ENCODE measurements at places on chromosomes 2 and 18.

GRCh38 chr2:121237336-121237979, 47.5 kb downstream of the TFCP2L1 start:
- no peak for DNase-seq

DNA sequence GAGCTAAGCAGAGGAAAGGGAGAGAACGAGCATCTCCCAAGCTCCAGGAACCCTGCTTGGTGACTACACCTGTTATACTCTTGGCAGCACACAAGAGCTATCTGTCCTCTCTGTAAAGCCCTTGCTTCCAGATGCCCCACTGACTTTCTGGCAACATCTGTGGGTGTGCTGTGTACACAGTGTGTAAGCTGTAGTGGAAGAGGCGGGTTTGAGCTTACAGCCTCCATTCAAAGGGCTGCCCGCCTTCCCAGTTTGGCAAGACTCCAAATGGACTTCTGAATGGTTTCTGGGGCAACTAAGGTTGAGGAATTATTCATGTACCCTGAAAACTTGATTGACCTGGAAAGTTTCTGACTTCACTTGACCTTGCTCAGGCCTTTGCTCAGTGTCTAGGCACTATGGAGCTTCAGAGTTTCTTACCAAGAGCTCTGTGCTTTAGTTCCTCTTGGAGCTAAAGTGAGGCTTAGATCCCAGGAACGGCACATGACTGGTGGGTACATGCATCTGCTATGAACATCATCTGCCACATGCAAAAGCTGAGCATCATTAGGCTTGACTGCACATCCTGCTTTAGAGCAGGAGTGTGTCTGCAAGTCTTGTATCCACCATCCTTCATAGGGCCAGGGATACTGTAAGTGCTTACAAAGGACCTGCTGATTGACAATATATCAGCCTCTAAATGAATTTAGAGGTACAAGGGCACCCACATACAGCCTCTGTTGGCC, 290.9 kb upstream of the SIX2 start:
- no peak for DNase-seq

- DNase-seq, result no peak
Observed at GRCh38 chr2:84026818-84027217, 432.3 kb downstream of the SUCLG1 start.

GRCh38 chr2:229176136-229176535, 95.0 kb downstream of the PID1 start:
- DNase-seq, result no peak

DNA sequence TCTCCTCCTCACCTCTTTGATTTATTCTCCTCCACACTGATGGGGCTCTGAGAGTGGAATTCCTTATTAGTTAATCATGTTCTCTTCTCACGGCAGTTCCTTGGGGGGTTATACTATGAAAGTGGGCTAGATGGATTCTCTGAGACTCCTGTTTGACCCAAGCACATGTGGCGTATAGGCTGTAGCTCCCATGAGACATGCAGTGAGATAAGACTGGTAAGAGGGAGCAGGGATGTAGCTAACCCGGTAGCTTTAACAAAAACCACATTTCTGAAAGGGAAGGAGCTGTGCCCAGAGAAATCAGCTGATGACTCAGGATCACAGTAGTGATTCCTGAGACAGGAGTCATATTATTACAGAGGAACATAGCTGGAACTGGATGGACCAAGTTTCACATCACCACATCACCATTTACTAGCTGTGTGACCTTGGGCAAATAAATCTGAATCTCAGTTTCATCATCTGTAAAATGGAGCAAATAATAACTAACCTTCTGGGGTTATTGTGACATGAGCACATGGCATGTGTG, 82.9 kb downstream of the CRIM1 start:
- no peak for DNase-seq

DNA sequence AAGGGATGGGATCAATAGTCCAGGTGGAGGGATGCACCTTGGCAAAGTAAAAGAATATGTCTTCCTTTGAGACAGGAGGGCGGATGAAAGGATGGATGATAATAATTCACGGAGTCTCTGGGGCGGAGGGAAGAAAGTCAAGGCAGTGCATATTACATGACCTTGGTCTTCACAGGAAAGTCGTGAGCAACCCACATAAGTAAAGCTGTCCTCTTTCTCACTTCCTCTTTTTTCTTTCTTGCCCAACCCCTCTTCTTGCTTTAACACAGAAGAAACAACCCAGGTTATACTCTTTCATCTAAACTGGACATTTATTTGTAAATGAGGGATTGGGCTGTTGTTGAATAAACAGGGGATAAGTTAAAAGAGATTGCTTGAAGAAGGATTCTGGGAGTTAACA, 168.7 kb upstream of the SKOR2 start:
- DNase-seq, result no peak

GRCh38 chr2:102473020-102473419, at the start of gene SLC9A4:
SLC9A4 (plus strand) TSS chr2:102473226; CDS start chr2:102473760, 534 bp downstream.
- no peak for DNase-seq

DNA sequence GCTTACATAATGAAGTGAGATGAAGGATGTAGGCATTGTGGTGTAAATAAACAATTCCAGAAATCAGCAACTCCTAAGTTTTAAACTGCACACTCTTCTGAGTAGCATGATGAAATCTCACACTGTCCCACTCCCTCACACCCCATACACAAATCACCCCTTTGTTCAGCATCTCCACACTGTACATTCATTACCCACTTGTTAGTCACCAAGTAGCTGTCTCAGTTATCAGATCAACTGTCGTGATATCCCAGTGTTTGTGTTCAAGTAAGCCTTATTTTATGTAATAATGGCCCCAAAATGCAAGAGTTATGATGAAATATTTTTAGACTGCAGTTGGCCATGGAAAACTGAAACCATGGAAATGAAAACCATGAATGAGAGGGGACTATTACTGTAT, 135.7 kb downstream of the GRB14 start:
- no peak for DNase-seq

DNA sequence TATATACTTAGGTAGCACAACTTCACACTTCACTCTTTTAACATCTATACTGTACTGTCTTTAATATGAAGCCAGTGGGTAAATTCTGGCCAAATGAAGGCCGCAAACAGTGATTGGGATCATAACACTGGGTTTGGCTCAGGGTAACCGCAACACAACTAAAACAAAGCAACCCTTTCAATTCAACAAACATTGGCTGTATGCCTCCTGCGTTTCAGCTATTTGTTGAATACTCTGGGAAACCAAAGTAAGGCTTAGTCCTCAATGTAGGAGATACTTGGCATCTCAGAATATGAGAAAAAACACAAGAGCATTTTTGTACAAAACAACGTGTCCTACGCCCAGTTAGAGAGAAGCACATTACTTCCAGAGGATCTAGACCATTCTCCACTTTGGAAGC, 693.3 kb upstream of the KLHL29 start:
- no peak for DNase-seq

DNA sequence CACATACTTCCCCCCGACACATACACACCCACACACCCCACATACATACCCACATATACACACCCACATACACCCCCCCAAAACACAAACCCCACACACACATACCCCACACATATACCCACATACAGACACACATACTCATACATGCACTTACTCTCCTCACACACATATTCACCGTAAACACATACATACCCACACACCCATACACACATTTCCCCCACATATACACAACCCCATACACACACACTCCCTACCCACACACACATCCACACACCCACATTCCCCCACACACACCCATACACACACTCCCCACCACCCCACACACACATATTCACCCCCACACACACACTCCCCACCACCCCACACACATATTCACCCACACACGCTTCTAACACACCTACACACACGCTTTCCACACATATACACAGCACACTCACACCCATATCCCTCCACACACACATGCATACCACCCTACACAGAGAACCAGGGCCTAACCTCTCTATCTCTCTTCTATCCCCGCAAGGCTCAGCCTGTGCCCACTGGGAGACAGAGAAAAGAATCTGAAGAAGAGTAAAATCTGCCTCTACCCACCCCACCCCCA, 182.4 kb upstream of the ETAA1 start:
- no peak for DNase-seq

DNA sequence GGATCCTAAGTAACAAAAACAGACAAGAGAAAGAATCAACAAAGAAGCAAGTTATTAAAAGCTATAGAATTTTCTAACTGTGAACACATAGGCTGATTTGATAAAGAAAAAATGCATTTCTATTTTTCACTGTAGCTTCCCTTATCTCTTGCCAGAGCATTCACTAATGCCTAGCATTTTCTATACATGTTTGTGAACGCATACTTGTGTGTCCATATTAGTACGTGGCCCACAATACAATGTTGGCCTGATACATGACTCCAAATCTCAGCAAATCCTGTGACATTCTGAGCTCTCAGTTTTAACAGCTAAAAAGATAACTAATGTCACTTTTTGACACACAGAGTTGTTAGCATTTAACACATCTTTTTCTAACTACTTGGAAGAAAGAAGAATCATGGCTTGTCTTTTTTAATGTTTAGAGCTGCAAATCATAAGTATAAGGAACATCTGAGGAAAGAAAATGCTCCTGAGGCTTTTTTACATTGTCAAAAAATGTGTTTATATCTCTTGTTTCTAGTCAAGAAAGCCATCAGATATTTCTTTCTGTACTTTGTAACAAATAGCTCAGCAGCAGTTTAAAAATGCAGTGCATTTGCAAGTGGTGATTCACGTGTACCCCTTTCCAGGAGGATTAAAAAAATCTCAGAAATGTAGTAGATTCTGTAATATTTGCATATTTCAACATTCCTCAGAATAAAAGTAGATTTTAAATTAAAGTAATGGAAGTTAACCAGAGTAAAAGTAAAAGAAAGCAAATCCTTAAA, 1646.8 kb upstream of the TMEFF2 start:
- no peak for DNase-seq

DNA sequence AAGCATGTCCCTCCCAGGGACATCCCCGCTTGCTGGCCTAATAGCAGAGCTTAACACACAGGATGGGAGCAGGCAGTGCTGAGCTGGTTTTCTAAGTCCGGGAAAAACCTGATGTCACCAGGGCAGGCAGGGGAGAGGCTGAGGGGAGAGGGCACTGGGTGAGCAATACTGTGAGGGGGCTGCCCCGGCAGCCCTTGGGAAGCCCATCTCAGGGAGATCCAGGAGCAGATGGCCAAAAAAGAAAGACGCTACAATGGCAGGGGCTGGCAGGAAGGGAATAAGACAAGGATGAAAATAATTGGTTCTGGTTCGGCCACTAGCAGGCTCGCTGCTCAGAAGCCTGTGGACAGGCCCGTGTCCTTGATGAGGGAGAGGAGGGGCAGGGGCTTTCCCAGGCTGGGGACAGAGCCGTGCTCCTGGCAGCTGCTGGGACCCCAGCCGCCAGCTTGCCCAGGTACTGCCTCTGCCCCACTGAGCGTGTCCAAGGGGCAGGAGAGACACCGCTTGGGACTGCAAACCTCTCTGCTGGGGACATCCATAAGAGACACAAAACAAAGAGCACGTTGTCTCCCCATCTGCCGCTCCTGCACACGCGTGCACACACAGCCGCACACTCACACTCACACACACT, 30.2 kb downstream of the SMAD7 start:
- DNase-seq, result no peak

GRCh38 chr2:174667250-174667860, 69.8 kb upstream of the WIPF1 start:
- no peak for DNase-seq

- DNase-seq, result no peak
Observed at GRCh38 chr18:64803471-64803870, 654.6 kb upstream of the LINC00305 start.
